ENCODE measurements at places on chromosomes 2 and 18.

DNA sequence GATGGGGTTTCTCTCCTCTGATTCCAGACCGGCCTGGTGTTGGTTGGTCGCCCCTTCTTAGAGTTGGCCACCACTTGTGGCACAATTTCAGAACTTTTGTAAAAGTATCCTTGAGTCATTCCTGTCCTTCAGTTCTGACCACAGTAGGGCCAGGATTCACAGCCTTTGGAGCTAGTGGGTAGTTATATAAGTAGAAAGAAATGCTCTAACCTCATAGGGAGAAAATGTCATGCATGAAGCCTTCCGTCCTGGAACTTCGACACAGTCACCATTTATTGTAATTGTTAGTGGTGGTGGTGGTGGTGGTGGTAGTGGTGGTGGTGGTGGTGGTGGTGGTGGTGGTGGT is 65.4 kb downstream of the EPAS1 start:
- no peak for DNase-seq

DNA sequence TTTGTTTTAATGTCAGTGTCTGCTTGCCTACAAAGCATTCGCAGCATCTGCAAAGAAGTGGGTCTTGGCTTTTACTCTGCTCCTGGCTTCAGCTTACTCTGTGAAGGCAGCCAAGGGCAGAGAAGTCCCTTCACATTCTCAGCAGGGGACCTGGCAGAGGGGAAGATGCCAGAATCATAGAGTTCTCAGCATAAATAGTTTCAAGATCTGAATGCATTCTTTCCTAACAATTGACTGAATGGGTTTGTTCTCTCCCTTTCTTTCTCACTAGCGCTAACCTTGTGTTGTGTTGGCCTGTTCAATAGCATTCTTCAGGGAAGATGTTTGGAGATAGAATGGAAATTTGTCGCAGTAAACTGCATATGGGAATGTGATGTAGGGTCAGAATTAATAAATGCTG is 106.9 kb downstream of the FARSB start:
- DNase-seq: no peak

GRCh38 chr2:118774458-118775133 is 72.9 kb downstream of the EN1 start:
- DNase-seq: no peak

DNA sequence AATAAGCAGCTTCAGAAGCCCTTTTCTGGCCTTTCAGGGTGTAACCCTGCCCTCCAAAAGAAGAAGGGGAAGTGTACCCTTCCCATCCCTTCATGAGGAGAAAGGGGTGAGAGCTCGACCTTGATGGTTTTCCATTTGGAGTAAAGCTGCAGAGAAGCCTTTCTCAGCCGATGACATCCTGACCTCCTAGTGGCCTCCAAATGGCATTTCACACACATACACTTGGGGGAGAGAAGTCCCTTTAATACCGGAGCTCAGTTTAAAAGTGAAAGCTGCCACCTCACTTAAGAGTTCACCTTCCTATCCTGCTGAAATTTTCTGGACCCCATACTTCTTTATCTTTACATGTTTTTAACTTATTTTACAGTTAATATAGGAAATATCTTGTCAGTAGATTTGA is 716.7 kb downstream of the DCDC2C start:
- DNase-seq: no peak

DNA sequence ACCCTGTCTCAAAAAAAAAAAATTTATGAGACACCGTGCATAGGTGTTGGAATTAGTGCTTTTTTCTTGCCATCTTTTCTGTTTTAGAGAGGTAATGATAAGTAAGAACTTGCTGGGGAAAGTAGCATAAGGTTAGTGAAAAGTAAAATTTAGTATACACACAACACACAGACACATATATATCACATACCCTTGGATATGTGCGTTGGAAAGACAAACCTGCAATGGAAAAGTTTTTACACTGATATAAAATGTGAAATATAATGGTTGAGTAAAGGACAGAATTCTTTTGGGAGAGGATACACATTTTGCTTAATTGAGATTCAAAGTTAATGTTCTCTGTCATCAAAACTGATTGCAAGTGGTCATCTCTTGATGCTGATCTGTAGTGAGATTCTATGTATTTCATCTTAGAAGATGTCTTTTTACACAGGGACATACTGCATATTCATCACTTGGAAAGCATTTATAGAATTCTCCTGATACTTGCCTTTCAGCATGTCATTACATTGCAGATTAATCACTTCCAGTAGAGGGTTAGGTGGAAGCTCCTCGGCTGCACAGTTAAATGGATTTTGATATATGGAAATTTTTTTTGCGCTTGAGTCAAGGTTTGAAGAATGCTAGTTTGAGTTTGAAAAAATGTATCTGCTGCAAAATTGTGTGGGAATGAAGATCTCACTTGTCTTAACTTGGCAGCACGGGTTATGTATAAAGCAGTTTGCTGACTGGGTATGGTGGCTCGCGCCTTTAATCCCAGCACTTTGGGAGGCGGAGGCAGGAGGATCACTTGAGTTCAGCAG is 13.5 kb downstream of the PPP1CB start:
- no peak for DNase-seq
